ENCODE measurements at places on chromosomes 1 and 21.

- DNase-seq, result peak; percentile 74
These were observed 7.0 kb downstream of the EFNA3 start for GRCh38 chr1:155085504-155086127.

GRCh38 chr1:204583909-204584632 is 67.9 kb downstream of the MDM4 start:
- DNase-seq, result no peak

DNA sequence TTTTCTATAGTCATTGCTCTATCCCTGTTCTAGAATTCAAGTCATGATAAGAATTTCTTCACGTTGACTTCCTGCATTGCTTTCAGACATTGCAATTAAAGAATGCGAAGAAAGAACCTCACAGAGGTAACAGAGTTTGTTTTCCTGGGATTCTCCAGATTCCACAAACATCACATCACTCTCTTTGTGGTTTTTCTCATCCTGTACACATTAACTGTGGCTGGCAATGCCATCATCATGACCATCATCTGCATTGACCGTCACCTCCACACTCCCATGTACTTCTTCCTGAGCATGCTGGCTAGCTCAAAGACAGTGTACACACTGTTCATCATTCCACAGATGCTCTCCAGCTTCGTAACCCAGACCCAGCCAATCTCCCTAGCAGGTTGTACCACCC is 10.6 kb downstream of the APCS start:
- no peak for DNase-seq

- DNase-seq, result no peak
These were observed 321.3 kb upstream of the USP24 start for GRCh38 chr1:55536545-55536865.

- DNase-seq, result no peak
These were observed 283.8 kb upstream of the DAB1 start for GRCh38 chr1:57707631-57708030.

DNA sequence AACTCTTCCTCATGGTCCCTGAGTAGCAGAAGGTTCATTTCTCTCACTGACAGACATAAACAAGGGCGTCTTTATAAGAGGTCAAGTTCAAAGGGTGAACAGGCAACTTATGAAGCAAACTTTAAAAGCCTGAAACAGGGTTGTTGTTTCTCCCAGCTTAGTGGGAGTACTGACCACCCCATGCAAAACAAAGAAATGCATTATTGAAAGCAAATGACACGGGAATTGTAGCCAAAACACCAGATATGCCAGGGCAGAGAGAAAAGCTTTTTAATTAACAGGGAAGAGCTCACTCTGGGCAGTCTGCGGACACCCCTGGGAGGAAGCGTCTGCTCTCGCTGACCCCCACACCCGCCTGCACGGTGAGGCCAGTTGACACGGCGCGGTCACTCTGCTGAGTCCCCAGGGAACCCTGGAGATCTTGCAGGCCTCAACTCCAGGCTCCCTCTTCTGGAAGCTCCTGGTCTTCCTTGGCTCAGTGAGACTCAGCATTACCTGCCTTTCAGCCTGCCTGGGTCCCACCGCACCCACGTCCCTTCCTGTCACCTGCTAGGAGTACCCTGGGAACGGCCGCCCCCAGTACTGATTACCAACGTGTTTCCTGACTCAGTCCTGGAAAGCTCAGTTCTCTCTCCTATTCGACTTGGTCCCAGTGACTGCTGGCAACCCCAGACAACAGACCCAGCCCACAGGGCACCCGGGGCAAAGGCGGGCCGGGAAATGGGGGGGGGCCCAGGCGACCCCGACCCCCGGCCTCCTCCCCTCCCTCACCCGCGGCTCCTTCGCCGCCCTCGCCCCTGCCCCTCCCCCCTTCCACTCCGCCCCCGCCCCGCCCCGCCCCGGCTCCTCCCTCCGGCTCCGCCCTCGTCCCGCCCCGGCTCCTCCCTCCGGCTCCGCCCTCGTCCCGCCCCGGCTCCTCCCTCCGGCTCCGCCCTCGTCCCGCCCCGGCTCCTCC is 972 bp downstream of the CFAP410 start:
- DNase-seq, result peak; percentile 98

DNA sequence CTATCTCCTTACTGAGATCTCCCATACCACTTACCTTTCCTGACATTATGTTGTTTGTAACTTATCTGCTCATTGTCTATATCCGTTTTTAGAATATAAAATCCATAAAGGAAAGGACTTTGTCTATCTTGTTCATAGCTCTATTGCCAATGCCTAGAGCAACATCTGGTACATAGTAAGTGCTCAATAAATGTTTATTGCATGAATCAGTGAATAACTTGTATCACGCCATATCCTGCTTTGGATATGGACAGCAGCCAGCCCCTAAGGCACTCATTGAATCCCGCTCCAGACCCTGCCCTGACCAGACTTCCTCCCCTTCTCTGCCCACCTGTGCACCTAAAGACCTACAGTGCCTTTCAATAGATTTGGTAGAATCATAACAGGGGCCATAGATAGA is 298.1 kb upstream of the PLXNA2 start:
- DNase-seq, result no peak

- DNase-seq, result no peak
These were observed 23.8 kb downstream of the IER5 start for GRCh38 chr1:181112071-181112929.

DNA sequence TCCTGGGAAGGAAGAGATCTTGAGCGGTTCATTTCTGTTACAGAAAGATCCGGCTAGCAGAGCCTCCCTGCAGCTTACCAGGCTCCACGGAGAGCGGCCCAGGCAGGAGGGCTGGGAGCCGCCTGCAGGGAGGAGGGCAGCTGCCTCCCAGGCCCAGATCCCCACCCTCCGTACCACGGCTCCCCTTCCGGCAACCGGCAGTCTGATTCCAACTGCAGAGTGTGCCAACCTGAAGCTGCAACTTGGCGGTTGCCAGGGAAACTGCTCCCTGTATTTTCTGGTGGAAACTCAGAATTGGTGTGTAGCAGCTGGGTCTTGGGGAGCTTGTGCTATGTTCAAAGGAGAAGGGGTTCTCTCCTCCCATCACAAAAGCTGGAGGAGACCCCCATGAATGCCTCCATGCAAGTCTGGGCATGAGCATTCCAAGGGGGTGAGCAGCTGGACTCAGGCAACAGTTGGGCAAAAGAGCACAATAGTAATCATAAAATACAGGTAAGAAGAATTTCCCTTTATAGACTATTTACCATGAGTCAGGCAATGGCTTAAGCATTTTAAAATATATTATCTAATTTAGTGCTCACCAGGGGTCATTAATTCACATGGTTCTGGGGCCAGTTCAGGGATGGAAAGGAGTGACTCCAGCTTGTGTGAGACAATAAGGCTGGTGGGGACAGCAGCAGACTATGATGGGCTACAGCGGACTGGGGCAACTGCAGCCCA is 46.1 kb upstream of the KAZN start:
- no peak for DNase-seq

GRCh38 chr1:247415423-247416361 is at the start of gene NLRP3:
Gene NLRP3, plus strand, starts transcription at chr1:247416173. Its CDS starts 2,628 bp downstream, at chr1:247418801.
- no peak for DNase-seq

DNA sequence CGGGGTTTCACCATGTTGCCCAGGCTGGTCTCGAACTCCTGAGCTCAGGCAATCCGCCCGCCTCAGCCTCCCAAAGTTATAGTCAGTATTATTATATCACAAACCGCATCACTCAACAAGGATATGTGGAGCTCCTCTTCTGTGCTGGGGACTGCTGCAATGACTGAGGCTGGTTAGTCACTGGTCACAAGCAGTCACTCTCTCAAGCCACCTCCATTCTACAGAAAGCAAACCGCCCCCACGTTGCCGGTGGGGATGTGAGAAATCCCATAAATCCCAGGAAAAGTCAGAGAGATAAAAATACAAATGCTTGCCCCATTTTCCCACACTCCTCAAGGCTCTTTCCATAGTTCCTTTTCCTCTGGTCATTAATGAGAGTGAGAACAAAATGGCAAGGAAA is 155.7 kb downstream of the ADSS2 start:
- no peak for DNase-seq

DNA sequence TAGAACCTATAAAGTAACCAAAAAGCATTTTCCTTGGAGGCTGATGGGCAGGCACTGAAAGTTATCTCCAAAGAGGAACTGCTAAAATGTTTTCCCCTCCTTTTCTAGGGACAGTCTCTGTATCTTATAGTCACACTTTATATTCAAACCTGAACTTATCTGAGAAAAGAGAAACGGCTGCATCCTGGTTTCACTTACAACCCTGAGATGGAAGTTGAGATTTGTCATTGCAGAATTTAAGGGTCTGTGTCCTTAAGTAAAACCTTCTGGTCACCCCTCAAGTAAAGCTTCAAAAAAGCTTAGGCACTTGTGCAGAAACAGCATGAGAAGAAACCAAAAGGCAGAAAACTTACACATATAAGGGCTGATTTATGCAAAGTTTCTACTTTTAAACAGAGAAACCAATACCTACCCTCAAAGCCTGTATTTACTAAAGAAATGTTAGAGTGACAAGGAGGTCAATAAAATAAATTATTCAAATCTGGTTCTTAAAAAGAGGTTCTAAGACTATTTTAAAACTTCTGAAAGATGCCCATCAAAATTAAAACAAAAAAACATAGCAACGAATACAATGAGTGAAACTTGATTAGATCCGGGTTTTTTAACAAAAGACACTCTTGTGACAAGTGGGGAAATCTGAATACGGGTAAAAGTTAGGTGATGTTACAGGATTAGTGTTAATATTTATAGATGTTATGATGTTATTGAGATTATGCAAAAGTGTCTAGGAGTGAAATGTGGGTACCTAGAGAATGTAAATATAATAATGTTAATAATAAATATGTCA is 9.9 kb downstream of the CD58 start:
- no peak for DNase-seq

- DNase-seq, result no peak
These were observed 4.7 kb downstream of the CCDC190 start for GRCh38 chr1:162856260-162856659.

DNA sequence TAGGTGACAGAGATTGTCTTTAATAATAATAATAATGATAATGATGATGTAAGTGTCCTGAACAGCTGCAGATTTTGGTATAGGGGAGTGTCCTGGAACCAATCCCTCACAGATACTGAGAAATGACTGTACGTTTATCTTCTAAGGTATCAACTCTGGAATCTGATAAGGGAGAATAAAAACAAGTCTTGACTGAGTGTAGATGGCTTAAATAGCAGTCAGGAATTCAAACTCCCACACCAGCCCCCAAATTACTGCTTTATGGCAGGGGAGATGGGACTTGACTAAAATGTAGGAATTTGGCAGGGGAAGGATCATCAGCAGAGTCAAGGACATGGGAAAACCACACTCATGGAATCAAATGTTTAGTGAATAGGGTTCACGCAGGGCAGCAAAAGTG is 6.1 kb upstream of the VHLL start:
- DNase-seq, result no peak

GRCh38 chr1:212218911-212219310 is 66.3 kb upstream of the PPP2R5A start:
- DNase-seq, result no peak

DNA sequence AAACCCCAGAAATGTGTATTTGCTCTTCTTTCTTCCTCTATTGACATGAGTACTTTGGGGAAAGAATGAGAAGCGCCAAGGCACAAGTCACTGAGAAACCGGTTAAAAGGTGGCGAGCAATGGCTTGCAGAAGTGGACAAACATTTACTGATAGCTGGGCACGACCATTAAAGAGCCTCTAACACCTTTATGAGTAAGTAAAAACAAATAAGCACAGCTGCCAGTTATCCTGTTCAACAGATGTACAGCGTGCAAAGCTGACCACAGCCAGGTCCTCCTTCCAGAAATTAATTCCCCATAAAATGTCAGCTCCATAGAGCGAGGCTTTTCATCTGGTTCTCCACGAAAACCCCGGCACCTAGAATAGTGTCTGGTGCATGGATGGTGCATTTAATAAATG is 72.7 kb downstream of the CAPZB start:
- DNase-seq, result no peak

GRCh38 chr1:155323729-155324036 is 3.0 kb downstream of the RUSC1 start:
- peak; percentile 96 for DNase-seq

DNA sequence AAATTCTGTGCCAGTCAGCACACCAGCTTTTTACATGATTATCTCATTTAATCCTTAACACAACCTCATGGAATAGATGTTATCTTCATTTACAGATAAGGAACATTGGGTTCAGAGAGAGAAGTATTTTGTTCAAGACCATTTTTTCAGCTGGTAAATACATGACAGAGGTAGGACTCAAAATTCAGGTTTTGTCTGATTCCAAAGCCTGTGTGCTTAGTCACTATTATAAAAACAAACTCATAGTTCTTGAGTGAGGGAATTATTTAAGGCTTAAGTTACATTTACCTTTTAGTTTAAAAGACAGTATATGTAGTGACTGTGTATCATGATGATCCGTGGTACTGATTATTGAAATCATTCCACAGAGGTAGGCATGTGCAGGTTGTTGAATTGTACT is 125.2 kb downstream of the MAGI3 start:
- DNase-seq, result no peak

DNA sequence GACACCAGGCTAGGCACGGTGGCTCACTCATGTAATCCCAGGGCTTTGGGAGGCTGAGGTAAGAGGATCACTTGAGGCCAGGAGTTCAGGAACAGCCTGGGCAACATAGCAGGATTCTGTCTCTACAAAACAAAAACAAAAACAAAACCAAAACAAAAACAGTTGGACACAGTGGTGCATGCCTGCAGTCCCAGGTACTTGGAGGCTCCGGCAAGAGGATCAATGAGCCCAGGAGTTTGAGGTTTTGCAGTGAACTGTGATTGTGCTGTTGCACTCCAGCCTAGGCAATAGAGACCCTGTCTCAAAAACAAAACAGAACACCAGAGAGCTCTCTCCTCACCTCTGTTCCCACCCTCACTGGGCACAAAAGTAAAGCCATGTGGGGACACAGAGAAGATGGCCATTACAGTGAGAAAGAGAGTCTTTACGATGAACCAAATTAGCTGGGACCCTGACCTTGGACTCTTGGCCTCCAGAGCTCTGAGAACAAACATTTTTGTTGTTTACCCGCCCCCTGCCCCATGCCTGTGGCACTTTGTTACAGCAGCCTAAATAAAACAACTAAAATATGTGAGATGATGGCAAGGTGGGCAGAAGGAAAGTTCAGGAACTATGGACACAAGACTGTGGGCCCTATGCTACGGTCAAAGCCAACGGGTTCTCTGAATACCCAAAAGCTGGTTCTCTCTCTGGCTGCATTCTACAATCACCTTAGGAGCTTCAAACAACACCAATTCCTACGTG is 9.8 kb downstream of the NADK start:
- no peak for DNase-seq

- DNase-seq, result no peak
These were observed 17.9 kb upstream of the RGS18 start for GRCh38 chr1:192140382-192140781.

GRCh38 chr1:185973645-185974044 is 239.5 kb downstream of the HMCN1 start:
- DNase-seq, result no peak

All from H7 (cell line).